IMR-90 (cell line): ENCODE measurements at places on chromosomes 5 and 9. TPM values are rescaled to one million over a fixed set of nuclear protein-coding genes. Genes with fewer than 3 reads are reported as not detected.

DNA sequence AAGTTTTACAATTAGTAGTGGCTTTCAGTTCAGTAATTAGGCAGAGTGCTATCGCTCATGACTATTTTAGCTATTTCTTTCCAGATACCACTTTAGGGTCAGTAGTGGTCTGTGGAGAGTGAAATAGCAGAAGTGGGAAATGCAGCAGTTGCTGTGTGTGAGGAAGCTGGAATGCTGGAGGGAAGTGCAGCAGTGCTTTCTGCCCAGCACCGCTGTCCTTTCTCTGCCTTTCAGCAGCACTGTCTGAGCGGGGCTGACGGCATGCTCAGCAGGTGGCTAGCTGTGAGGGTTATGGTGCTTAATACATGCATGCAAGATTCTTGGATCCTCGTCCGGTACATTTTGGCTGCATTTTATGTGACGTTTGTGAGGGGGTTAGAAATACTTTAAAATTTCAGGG is 213.9 kb downstream of the PBX3 start:
- H3K27me3 ChIP-seq, result no peaks in the 10 kb centered on the region
- H3K36me3 ChIP-seq, result peaks cover 7% of the 10 kb centered on the region
- no peaks in the 10 kb centered on the region for H3K4me1 ChIP-seq

DNA sequence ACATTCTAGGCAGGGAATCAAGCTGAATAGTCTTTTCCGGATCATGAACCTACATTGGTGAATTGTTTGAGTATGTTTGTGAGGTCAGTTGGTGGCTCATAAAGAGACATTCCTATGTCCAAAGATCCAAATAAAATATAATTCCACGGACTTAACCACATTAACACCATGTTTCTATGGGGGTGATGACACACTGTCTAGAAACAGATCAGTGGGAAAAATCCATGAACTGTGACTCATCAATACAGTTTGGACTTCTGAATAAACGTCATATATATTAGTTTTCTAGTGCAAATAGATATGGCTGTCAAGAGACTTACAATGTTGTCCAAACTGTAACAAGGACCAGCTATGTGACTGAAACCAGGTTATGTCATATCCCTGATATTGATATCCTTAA is 509.9 kb upstream of the TYRP1 start:
- H3K4me3 ChIP-seq, result no peak overlapping the region
- no peaks in the 10 kb centered on the region for H3K36me3 ChIP-seq
- no peaks in the 10 kb centered on the region for H3K27me3 ChIP-seq

Gene GABRB2
- not detected in 2 replicates for total RNA-seq

Gene LCN9
- not detected in 2 replicates for total RNA-seq

Gene CAVIN4
- total RNA-seq, result 2.2 and 4.2 TPM in 2 replicates

DNA sequence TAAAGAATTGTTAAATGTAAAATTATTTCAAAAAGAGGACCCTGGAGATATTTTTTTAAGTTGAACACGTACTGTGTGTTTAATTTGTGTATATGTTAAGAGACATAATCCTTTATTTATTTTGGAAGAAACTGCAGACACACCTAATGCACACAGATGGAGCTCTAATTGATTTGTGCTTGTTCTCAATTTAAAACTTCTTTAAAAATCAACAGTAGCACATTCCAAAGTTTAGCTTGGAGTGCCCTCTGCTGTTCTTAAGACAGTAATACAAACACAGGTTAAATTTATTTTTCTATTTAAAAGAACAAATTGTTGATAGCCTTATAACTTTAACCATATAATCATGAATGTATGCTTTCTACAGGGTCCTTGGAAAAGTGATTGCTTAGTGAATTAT is 277.6 kb upstream of the ADAMTS16 start:
- no peak overlapping the region for H3K4me3 ChIP-seq
- H3K27me3 ChIP-seq, result no peaks in the 10 kb centered on the region
- no peaks in the 10 kb centered on the region for H3K4me1 ChIP-seq
- H3K36me3 ChIP-seq, result no peaks in the 10 kb centered on the region
- peak; percentile 41 for DNase-seq
- H3K27ac ChIP-seq, result no peak overlapping the region

DNA sequence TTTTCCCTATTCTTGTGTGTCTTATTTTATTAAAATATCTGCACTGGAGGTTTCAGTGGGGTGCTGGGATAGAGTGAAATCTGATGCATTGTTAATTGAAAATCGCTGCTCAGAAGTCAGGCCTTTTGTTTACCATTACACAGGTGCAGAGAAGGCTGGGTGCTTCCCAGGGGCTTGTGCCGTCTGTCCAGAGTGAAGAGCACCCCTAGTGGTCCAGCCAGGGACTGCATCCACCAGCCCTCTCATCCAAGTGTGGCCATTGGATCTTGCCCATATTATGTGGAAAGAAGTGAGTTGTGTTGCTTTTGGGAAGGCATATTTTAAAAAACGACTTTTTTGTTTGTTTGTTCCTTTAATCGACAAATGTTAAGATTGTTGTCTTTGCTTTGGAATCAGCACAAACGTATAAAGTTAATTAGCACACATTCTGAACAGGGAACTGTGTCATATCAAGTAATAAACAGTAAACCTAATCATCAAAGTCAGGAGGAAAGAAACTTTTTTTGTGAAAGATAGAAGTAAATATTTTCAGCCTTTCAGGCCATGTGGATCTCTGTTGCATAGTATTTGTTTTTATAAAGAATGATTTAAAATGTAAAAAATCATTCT is 315.6 kb downstream of the MTRR start:
- no peaks in the 10 kb centered on the region for H3K36me3 ChIP-seq

Gene LIX1
- total RNA-seq, result not detected in 2 replicates

DNA sequence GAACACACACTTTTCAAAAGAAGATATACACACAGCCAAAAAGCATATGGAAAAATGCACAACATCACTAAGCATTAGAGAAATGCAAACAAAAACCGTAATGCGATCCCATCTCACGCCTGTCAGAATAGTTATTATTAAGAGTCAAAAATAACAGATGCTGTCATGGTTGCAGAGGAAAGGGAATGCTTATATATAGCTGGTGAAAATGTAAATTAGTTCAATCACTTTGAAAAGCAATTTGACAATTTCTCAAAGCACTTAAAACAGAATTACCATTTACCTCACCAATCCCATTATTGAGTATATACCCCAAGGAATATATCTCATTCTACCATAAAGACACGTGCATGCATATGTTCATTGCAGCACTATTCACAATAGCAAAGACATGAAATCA is 126.8 kb upstream of the MRPS30 start:
- no peaks in the 10 kb centered on the region for H3K4me1 ChIP-seq
- H3K27ac ChIP-seq, result no peak overlapping the region
- no peaks in the 10 kb centered on the region for H3K27me3 ChIP-seq
- H3K36me3 ChIP-seq, result no peaks in the 10 kb centered on the region
- H3K4me3 ChIP-seq, result no peak overlapping the region
- no peak for DNase-seq
